Calu3 (cell line): ENCODE measurements at places on chromosomes 5 and 9. TPM values are rescaled to one million over a fixed set of nuclear protein-coding genes. Genes with fewer than 3 reads are reported as not detected.

DNA sequence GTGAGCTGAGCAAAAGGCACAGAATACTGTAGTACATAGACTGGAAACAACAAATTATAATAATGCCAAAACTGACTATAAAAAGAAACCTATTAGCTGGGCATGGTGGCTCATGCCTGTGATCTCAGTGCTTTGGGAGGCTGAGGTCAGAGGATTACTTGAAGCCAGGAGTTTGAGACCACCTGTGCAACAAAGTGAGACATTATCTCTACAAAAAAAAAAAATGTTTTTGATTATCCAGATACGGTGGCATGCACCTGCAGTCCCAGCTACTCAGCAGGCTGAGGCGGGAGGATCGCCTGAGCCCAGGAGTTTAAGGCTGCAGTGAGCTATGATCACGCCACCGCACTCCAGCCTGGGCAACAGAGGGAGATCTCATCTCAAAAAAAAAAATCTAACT is 175.9 kb downstream of the TTC39B start:
- no peak for DNase-seq

DNA sequence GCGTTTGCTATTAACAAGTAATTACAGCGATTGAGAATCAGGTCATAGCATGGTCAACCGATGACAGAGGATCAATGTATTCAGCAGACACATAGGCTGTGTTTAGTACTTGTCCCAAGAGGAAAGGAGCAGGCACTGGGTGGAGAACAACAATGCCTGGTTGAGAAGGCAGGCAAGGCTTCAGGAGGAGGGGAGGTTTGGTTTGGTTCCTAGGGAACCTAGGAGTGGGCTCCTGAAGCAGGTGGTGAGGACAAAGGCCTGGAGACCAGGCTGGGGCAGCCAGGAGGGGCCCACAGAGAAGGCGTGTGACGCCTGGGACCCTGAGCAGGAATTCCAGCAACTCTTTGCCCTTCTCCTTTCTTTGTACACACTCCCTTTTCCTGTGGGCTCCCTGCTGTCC is 195.6 kb downstream of the SPOCK1 start:
- DNase-seq, result no peak

GRCh38 chr5:127723571-127723970 is 20.4 kb downstream of the CCDC192 start:
- peak; percentile 63 for DNase-seq

Gene TAS2R1
- total RNA-seq, result not detected in 2 replicates

GRCh38 chr5:154783774-154784460 is 28.7 kb downstream of the LARP1 start:
- no peak for DNase-seq

DNA sequence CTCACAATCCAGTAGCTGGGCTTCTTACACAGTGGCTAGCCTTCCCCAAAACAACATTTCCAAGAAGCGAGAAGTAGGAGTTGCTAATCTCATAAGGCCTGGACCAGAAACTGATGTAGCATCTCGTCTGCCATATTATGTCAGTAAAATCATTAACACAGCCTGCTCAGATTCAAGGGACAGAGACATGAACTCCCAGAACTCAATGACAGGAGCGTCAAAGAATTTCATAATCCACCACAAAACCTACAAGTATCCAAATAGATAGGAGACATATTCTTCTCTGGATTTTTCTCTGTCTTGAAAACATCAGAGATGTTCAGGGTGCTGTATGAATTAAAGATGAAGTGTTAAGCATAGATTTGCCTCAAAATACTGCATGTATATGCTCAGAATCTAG is 457.6 kb upstream of the ACTBL2 start:
- DNase-seq, result no peak

DNA sequence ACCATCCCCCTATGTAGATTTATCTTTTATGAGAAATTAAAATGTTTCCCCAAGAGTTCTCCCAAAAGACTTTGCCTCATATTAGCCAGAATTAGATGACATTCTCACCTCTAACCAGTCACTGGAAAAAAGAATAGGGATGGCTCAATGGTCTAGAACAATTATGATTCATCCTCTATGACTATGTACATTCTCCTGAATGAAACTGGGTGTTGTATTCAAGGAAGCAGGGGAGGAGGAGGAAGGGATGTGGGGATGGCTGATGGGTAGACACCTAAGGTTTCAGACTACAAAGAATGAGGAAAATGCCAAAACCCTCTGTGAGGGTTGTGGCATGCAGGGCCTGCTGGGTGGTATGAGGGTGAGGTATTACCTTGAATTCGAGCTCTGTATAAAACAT is 49.5 kb upstream of the BRINP1 start:
- no peak for DNase-seq

DNA sequence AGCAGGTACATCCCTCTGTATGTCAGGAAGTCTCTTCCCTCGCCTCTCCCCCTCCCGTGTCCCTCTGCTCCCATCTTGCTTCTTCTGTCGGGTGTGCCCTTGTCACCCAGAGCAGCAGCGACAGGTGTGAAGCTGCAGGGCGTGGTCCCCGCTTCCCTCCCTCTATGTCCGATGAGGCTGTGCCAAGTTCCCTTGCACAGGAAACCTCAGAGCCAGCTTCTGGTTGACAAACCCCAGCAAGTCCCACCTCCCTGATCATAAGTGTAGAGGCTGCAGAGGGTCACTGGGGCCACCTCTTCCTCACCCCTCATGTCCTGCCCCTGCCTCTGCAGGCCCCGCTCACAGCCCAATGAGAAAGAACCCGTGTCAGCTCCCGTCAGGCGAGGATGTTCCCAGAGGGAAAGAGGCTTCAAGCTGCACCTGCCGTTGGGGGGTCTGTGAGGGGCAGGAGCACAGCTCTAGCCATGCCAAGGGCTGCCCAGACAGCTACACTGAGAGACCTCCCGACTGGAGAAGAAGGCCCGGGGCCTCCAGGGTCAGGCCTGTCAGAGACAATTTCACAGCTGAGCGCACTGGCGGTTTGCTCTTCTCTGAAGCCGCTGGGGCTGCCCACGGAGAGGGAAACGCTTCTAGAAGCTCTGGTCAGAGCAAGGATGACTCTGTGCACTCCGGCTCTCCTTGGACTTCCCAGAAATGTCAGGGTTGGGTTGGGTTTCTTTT is 73.3 kb downstream of the AK8 start:
- no peak for DNase-seq

- DNase-seq, result no peak
Measured at GRCh38 chr5:128462330-128462729, 75.7 kb downstream of the FBN2 start.

DNA sequence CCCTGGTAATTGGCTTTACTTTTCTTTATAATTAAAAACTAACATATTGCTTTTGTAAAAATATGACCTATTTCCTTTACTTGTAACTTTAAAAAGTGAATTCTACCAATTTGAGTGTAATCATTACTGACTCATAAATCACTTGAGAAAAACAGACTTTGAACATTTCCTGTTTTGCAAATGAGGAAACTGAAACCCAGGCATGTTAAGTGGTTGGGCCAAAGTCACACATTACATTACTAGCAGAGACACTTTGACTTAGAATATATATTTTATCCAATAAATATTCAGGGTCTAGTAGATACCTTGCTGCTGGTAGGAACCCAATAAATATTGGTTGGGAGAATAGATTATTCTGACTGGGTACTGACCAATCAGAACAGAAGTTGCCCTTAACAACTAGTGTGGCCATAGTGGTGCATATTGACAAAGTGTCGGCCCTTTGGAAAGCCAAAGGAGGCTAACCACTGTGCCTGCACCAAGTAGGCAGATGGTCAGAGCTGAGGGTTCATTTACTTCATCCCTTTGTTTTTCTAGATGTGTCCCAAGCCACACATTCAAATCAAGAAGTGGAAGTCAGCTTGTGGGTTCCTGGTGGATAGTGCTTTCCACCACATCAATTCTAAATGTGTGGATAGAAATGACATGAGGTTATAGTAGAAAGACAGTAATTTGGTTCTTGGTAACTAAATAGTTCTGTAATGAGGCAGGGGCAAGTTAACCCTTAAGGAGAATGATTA is 365.1 kb upstream of the RIOK2 start:
- DNase-seq, result no peak

Gene SLU7
- 62.8 and 71.2 TPM in 2 replicates for total RNA-seq

Gene NEURL1B
- 2.0 and 2.8 TPM in 2 replicates for total RNA-seq

Gene NIM1K
- total RNA-seq, result 0.26 and 0.88 TPM in 2 replicates

DNA sequence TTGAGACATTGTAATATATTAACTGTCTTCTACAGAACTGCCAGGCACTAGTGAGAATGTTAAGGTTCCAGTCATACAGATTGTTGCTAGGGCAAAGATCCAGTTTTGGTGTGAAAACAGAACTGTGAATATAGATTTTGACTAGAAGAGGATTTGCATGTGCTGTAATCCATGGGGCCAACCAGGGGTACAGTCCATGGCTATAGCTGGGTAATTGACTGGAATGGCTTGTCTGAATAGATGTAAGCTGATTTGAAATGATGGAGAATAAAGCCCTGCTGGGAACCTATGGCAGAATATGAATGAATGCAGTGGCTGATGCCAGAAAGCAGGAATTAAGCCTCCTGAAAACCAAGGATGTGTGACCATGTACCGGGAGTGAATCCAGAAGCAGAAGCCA is 748.5 kb upstream of the CDH10 start:
- no peak for DNase-seq

Gene SLC46A2
- not detected in 2 replicates for total RNA-seq

- DNase-seq, result no peak
Measured at GRCh38 chr9:129073404-129073803, 7.5 kb upstream of the DOLPP1 start.

Gene SLC34A1
- 0.19 and 0.64 TPM in 2 replicates for total RNA-seq

DNA sequence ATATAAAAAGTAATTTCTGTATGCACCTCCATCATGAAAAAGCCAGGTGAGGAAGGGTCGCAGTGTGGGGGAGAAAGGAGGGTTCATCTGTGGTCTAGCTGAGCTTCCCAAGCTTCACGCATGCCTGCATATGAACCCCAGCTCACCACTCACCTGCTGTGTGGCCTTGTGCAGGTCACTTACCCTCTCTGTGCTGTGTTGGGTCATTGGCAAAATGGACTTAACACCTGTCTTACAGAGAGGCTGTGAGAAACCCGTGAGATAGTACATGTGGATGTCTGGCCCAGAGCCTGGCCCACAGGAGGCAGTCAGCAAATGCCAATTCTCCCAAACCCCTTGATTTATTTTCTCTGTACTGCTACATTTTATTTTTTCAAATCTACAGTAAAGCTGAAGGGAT is 88.9 kb downstream of the GABBR2 start:
- no peak for DNase-seq

- DNase-seq, result no peak
Measured at GRCh38 chr9:135186248-135187164, 99.0 kb downstream of the OLFM1 start.

- DNase-seq, result no peak
Measured at GRCh38 chr5:160231783-160232342, 2.6 kb downstream of the FABP6 start.

Gene PLPP7
- total RNA-seq, result not detected in 2 replicates

- no peak for DNase-seq
Measured at GRCh38 chr5:125549322-125549911, 803.0 kb upstream of the ZNF608 start.

- no peak for DNase-seq
Measured at GRCh38 chr5:83475391-83475863, 3.9 kb downstream of the VCAN start.

- DNase-seq, result no peak
Measured at GRCh38 chr5:129141078-129141477, 46.5 kb downstream of the ISOC1 start.

Gene WNT8A
- not detected in 2 replicates for total RNA-seq

GRCh38 chr9:71791875-71792274 is 23.6 kb upstream of the CEMIP2 start:
- DNase-seq, result no peak

DNA sequence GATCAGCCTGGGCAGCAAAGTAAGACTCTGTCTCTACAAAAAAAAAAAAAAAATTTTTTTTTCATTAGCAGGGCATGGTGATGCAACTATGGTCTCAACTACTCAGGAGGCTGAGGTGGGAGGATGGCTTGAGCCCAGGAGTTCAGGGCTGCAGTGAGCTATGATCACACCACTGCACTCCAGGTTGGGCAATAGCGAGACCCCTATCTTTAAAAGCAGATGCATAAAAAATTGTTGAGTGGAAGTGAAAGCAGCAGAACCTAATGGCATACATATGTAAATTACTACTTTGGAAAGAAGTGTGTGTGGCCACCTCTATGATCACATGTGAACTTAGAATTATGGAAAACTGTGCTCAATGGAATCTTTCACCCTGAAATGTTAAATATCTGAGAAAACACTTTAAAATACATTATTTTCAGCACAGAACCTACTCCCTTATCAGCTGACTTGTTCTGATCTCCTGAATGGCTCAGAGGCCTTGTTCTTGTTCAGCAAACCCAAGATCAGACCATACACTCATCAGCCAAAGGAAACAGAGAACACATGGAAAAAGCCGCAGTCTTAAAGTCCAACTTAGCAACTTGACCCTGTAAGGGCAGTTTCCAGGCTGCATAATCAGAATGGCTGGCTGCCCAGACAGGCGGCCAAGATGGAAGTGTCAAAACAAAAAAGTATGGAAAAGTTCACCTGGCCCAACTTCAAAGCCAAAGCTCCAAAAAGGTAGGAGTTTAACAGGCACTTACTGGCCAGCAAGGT is 56.5 kb downstream of the SIL1 start:
- no peak for DNase-seq

GRCh38 chr5:77892061-77893010 is 116.2 kb upstream of the TBCA start:
- DNase-seq, result no peak

DNA sequence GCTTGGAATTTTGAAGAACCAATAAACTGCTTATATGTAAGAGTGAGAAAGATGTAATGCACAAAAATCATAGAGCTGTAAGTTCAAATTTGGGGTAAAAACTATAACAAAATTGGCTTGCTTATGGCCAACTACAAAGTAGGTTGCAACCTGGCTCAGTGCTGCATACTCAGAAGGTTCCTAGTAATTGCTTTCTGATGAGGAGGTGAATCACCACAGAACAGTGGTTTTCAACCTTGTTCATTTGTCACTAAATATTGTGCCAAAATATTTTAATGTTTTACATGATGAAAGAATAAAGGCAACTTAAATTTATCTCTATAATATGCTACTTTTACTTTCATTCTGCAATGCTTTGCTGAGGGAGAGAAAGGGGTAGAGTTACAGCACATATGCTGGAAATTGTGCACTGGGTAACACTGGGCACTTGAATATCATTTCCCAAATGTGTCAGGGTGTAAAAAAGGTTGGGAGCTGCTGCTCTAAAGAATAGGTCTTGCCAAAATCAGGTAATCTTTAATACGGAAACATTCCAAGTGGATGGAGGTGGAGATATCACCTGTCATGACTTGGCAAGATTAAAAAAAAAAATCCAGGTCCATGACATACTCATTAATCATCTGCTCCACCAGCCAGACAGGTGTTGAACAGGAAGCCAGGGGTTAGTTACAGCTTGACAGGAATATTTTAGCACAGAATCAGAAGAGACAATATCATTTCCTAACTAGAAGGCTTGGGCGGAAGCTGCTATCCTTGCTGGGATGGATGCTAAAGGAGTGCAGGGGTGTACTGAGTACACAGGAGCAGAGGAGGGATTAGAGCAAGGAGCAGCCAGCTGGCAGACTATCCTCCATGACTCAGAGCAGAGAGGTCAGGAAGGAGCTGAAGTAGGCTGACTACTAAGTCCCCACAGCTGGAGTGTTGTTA is 34.6 kb upstream of the CCL21 start:
- DNase-seq, result peak; percentile 17

Gene PCDHGB6
- total RNA-seq, result 9.6 and 13.4 TPM in 2 replicates

Gene PHF2
- 12.5 and 13.9 TPM in 2 replicates for total RNA-seq

Gene PCDHB13
- 0.86 and 1.1 TPM in 2 replicates for total RNA-seq
